ENCODE measurements at places on chromosomes 11 and 22.

DNA sequence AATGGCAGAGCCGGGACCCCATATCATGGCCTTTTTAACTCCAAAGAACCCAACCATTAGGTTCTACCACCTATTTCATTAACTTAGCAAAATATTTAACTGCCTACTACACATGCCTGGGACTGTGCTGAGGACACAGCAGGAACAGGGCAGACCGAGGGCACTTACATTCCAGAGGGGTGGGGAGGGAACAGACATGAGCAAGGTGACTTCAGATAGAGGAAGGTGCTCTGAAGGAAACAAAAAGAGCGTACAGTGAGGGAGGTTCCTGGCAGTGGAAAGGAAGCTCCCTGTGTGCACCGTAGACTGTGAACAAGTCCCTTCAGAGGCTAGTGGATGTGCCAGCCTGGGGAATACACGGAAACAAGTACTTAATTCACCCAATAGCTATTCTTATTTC lies 82.8 kb downstream of the NAT10 start:
- DNase-seq = no peak

GRCh38 chr22:44404341-44405020 lies 91.7 kb upstream of the SHISAL1 start:
- DNase-seq = no peak

DNA sequence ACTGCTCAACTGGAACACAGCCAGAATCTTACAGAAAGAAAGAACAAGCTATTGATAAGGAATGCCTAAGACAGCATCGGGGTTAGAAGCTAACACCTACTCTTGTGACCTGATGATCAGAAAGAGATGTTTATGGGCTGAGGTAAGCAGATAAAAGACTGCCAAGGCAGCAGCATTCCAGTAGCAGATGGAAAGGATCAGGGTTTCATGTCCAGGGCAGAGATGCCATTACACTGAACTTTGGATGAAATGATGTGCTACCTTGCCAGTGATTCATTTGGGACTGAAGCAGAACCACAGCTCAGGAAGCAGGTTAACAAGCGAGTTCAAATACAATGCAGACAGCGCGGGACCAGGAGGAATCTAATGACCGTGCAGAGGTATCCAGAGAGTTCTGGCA lies 27.1 kb upstream of the APOA1 start:
- DNase-seq = no peak

- no peak for DNase-seq
These were observed 321.7 kb upstream of the SYN3 start for GRCh38 chr22:33379836-33380235.

- no peak for DNase-seq
These were observed 1.9 kb downstream of the PATZ1 start for GRCh38 chr22:31344256-31344577.

- no peak for DNase-seq
These were observed 67.6 kb downstream of the INSC start for GRCh38 chr11:15182372-15182771.

- DNase-seq = no peak
These were observed 40.5 kb downstream of the GGTLC2 start for GRCh38 chr22:22684580-22685561.

- DNase-seq = no peak
These were observed 43.9 kb upstream of the LRRC32 start for GRCh38 chr11:76714493-76714892.

GRCh38 chr11:82889133-82890001 lies 10.9 kb downstream of the PRCP start:
- DNase-seq = no peak

DNA sequence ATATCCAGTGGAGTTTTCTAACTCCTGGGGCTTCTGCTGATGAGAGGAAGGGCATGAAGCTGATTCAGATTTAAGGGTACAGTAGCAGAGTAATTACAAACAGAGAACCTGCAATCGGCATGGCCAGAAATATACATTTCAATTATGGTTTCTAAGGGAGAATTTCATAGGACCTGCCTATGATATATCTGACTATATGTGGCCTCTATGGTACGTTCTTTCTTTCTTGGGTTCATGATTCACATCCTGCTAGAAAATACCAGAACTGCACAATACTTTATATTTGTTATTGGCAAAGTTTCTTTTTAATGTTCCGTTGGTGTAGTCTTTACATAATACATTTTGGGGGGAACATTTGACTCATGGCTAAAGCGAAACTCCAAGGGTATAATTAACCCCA lies 63.1 kb upstream of the TTC12 start:
- no peak for DNase-seq

GRCh38 chr22:30969532-30970355 lies 679 bp downstream of the TUG1 start:
- DNase-seq = no peak

DNA sequence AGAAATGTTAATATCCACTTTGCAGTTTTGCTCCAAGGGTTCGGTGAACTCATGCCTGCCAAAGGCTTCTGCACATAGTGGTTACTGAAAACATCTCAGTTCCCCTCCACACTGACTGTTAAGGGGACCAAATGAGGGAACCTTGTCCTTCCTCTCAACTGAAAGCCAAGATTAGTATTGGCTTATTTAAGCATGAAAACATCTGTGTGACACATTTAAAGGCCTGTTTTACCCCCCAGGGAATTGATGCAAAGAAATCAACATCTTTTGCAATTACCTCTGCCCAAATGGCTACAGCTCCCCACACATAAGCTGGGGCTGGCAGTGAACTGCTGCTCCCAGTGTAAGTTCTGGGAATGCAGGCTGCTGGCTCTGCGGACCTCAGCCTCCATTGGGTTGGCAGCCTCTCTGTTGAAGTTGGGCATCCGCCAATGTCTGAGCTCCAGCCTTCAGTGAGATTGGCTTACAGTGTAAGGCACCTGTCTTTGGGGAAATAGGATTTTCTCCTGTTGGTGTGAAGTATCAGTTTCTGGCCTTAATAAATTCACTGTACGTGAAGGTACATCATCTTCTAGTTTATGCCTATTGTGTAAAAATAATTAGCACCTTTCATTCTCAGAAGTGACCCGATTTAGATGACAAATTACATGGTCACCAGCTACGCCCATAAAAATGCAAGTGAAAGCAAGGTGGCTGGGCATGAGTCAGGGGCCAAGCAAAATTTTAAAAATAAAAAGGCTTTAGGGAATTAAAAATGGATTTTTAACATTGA lies 213.4 kb upstream of the SYN3 start:
- peak; percentile 71 for DNase-seq

GRCh38 chr11:71397331-71397860 lies 50.8 kb downstream of the DHCR7 start:
- DNase-seq = no peak

DNA sequence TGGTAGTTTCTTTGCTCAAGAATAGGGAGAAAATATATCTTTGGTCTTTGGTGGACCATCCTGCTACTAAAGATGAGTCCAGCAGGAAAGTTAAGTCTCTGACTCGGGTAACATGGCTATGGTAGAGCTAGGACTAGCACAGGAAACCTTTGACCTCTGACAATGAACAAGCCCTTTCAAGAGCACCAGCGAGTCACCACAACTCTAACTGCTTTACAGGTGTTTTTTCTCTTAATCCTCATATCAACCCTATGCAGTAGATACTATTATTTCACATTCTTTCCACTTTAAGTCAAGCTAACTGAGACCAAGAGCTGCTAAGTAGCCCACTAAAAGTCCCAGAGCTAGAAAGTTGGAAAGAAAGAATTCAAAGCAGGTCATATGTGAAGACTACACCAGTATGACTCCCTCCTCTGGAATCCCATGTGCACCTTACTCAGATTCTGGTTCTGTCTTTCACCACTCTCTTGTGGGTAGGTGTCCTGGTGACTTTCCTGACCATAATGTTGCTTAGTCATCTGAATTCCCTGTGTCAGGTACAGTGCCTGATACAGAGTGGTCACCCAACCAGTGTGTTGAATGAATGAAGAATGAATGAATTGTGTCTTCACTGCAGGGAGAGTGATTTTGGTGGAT lies 53.8 kb upstream of the ME3 start:
- no peak for DNase-seq

- no peak for DNase-seq
These were observed 37.8 kb downstream of the STIM1 start for GRCh38 chr11:3893311-3893710.

GRCh38 chr11:124799348-124800225 lies 619 bp downstream of the MSANTD2 start:
- DNase-seq = no peak

DNA sequence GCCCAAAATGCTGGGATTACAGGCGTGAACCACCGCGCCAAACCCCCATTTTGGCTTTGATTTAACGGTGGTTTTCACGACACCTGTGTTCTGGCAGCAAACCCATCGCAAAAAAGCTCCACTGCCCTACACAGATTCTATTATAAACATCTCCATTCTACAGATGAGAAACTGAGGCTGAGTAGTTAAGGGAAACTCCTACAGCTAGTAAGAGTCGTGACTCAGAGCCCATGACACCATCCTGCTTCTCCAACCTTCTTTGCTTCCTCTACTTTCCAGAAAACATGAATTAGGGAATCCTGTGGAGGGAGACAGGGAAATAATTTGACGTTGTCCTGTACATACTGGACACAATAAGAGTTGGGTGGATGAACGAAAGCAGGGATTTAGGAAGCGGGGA lies 429 bp upstream of the SNX15 start:
- DNase-seq = no peak

- DNase-seq = no peak
These were observed 90.4 kb upstream of the SLC25A18 start for GRCh38 chr22:17472932-17473331.

DNA sequence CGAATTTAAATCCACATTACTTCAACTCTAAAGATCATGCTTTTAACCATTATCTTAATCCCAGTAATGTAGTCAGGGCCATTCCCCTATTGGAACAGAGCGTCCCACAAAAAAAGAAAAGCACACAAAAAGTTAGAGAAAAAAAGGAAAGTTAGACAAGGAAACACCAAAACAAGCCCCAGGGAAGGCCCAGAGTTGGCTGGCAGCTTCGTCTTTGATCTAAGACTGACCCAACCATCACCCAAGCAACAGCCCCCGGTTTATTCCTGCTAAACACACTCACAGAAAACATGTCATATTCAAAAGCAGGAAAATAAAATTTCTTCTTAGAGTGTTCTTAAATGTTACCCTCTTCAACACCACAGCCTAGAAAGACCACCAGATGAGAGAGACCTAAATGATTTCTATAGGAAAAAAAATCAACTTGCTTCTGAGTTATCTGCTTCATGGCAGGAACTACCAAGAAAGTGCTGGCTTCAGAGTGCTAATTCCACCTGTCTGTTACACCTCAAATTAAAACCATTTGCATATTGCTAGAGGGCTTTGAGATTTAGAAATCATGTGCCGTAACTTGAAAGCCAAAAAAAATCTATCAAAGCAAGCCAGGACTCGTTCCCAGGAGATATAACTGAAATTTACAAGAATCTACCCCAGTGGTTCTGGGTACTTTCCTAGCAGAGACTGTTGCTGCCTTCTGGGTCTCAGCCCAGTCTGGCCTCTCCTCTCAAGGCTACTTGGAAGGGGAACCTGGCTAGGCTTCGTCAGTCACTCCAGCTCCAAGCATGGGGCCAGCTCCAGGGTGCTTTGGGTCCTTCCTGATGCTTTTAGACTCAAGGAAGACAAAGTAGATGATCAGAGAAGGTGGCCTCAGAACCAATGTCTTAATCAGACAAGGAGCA lies 31.2 kb downstream of the POU2AF3 start:
- no peak for DNase-seq

GRCh38 chr11:63997801-63998337 lies 11.6 kb downstream of the OTUB1 start:
- DNase-seq = no peak

DNA sequence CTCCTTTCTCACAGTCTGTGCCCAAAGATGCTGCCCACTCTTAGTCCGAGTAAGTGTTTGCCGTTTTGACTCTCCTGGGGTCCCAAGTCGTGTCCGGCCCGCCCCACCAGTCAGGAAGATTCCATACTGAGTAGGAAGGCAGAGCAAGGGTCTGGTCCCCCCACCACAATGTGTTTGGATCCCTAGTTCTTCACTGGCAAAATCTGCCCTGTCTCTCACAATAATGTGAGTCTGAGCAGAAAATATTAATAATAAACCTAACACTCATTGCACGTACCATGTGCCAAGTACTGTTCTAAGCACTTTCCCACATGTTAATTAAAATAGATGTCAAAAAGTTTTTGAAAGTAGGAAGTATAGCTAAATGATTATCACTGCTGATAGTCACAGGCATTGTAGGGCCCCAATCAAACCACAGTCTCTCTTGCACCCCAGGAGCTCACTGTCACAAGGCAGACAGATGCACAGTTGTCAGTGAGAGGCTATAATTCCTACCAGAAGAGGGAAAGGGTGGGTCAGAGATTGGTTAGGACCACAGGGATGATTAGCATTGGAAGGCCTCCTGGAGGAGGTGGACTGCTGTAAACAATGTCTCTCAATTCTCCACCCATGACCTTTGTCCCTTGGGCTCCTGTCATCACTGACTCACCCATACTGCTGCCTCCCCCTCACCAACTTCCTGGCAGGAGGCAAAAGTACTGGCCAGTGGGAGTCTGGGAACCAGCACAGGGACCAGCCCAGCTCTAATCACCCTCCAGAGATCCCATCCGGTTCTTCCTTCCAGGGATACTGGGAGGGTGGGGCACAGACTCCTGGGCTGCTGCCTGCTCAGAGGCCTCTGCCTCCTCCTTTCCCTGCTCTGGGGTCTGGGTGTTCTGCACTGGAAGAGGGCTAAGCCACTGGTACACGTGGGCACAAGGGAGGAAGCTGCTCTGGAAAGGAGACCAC lies 1.0 kb upstream of the POLD4 start:
- DNase-seq = peak; percentile 93

- no peak for DNase-seq
These were observed 2.0 kb upstream of the B3GAT1 start for GRCh38 chr11:134413826-134414731.

DNA sequence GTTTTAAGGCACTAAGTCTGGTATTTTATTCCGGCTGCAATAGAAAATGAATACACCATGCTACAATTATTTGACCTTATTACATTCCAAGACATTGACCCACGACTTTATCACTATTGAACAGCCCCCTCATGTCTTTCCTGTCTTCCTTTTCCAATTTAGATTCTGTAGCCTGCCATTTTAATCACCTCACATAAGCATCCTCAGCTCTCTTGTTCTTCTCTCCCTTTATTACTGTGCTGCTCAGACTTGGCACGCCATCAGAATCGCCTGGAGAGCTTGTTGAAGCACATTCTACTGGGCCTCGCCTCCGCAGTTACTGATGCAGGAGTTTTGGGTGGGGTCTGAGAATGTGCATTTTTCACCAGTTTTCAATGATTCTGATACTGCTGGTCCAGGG lies 38.7 kb upstream of the SWAP70 start:
- no peak for DNase-seq

GRCh38 chr11:520428-521176 lies 13.6 kb upstream of the RNH1 start:
- no peak for DNase-seq

GRCh38 chr11:116427903-116428637 lies 344.7 kb downstream of the BUD13 start:
- no peak for DNase-seq
